Activated CD4-positive, alpha-beta T cell treated with anti-CD3 and anti-CD28 coated beads for 24 hours (primary cell): ENCODE measurements at places on chromosomes 13 and 19.

- no peak for DNase-seq
Measured at GRCh38 chr19:43726736-43727592, 11.1 kb downstream of the IRGC start.

DNA sequence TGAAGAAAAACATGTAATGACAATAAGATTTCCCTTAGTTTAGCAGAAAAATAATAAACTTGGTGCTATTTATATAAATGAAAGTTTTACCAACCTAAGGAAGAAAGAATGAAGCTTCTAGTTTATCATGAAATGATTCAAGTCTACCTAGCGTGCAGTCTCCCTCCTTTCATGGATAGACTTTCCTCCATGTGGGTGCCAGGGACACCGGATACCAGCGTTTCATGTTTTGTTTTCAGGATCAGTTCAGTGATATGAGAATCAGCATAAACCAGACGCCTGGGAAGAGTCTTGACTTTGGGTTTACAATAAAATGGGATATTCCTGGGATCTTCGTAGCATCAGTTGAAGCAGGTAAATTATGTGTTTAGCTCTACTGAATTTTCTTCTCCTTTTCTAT, 196.7 kb downstream of the LMO7 start:
- no peak for DNase-seq

DNA sequence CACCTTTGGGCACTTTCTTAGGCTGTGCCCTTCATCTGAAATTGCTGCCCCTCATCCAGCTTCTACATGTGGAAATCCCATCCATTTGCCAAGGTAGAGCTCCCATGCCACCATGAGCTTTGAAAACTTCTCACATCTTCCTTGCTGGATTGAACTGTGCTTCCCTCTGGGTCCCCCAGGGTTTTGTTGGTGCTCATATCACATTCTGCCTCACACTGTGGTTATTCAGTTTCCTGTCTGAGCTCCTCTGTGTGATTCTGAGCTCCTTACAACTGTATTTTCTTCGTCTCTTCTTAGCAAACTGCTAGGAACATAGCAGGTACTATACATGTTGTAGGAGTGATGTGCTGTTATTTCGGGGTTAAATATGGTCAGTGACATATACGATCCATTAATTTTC, 74.9 kb upstream of the KL start:
- no peak for DNase-seq

- no peak for DNase-seq
Measured at GRCh38 chr19:2035590-2035991, 15.5 kb downstream of the MKNK2 start.

DNA sequence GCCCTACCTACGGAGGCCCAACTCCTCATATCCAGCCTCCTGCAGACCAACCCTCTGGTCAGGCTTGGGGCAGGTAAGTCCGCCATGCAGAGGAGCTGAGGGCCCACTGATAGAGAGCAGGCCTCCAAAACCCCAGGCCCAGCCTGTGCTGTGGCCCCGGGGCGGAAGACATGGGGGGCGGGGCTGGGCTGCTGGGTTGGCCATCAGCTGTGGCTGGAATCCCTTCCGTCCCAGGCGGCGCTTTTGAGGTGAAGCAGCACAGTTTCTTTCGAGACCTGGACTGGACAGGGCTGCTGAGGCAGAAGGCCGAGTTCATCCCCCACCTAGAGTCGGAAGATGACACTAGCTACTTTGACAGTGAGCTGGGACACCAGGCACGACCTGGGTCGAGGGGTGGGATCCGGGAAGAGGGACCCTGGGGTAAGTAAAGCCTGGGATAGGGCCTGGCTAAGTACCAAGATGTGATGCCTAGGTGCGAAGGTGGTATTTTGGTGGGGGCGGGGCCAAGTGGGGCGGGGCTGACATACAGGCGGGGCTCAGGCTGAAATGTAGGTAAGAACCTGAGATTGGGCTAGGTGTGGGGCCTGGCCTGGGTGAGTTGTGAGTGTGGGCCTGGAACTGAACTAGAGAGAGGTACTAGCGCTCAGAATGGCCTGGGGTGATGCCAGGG, 15.4 kb downstream of the DNASE2 start:
- DNase-seq, result no peak

GRCh38 chr13:43237616-43238015, 214.2 kb downstream of the DNAJC15 start:
- DNase-seq, result no peak

DNA sequence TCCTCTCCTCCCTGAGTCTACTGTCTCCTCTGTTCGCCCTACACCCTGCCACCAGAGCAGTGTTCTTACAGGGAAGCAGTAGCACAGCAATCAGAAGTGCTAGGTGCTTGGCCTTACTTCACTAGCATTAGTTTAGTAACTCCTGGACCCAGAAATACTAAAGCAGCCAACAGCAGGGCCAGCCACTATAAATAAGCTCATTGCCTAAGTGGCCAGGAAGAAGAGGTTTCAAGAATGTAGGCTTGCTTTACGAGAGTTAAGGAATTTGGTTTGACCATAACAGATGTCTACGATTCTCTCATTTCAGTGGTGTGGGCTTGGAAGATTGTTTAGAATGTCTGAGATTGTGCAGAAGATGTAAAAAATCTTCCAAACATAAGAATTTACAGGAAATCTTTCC, 103.3 kb downstream of the ZAR1L start:
- no peak for DNase-seq

DNA sequence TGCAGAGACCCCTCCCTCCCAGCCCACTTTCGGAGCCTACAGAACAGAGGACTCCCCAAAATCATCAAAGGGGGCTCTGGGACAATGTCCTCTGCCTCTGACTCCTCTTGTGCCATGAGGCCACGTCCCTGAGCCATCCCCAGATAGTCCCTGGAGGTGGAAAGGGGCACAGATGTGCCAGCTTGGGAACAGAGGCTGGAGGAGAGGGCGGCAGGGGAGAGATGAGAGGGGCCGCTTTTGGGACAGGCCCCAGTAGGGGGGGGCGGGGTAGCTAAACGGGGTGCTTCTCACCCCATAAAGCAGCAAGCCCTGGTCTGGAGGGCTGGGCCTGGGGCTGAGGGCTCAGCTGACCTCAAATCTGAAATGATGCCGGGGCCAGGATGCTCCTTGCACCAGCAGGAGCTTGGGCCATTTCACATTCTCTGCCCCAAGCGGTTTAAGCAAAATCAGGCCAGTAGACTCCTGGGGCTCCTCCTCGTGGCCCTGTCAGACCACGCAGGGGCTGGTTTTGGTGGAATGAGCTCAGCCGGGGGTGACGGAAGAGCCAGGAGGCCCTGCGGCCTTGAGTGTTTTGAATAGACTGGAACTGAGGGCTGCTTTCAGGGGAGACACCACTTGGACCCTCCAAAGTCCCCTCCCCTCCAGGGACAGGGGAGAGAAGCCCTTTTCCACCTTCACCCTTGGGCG, 27.1 kb downstream of the ONECUT3 start:
- DNase-seq, result no peak

GRCh38 chr19:54387991-54388801, 23.5 kb upstream of the LAIR1 start:
- DNase-seq, result peak; percentile 16

DNA sequence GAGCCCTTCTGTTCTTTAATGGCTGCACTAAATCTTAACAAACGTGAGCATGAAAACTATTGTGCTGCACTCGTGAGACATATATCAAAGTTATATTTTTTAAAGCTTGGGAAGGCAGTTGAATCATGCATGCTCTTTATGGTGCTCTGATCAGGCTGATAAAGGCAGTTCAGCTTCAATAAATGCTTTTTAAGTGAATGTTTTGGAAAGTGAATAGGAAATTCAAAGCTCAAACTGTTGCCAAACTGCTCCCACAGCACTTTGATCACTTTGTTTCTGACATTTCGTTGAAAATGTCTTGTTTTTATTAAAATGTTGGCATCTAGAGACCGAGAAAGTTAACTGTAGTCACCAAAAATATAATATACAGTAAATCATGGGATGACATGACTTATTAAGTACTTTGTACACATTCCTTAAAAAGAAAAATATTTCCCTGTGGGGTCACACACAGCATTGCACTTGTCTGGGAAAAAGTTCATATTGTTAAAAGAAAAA, 625.7 kb upstream of the PCDH9 start:
- DNase-seq, result no peak

DNA sequence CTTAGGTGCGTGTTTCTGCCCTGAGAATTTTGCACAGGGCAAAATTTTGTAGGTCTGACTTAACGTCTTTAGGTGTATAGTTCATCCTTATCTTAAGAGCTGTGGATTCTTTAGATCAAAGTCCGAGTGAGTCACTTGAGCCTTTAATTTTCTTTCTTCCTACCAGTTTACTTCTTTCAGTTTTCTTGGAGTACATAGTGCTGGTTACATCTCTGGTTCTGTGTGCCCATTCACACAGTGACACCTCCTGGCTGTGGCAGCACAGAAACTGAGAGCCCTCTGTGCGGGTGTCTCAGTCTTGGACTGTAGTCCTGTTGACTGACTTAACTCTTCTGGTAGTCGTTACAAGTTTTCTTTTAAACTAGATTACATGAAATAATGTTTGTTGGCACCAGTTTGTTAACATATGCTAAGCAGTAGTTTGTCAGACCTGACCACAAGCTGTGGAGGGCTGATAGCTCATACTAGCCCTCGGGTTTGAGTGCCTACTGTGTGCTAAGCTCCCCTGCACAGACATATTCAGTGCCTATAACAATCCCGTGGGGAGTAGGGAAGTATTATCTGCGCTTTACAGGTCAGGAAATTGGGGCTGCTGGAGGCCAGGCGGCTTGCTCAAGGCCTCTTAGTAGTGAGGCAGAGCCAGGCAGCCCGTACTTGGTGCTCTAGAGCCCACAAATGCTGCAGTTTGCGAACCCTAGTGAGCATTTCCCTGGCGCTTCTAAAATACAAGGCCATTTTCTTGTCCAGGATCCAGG, 1.6 kb downstream of the GATAD2A start:
- peak; percentile 33 for DNase-seq

GRCh38 chr19:39187552-39187943, 9.2 kb upstream of the NCCRP1 start:
- DNase-seq, result no peak

DNA sequence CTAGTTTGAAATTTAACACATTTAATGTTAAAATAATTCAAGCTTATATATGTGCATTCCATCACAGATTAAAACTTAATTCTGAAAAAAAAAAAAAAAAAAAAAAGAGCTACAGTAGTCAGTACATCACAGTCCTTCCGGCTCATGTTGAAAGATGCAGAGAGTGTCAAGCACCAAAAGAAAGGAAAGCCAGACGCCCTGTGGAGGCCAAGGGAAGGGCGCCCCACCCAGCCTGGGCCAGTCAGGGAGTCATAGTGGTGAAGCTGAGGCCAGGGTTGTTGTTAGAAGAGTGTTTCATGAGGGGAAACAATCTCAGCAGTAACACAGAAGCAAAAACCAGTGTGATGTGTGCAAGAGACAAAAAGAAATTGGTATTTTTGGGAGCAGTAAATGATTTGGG, 375.3 kb downstream of the MTUS2 start:
- DNase-seq, result no peak

- DNase-seq, result peak; percentile 35
Measured at GRCh38 chr19:3270902-3271301, 46.4 kb downstream of the CELF5 start.

GRCh38 chr13:77333594-77333993, 6.7 kb upstream of the MYCBP2 start:
- DNase-seq, result no peak

DNA sequence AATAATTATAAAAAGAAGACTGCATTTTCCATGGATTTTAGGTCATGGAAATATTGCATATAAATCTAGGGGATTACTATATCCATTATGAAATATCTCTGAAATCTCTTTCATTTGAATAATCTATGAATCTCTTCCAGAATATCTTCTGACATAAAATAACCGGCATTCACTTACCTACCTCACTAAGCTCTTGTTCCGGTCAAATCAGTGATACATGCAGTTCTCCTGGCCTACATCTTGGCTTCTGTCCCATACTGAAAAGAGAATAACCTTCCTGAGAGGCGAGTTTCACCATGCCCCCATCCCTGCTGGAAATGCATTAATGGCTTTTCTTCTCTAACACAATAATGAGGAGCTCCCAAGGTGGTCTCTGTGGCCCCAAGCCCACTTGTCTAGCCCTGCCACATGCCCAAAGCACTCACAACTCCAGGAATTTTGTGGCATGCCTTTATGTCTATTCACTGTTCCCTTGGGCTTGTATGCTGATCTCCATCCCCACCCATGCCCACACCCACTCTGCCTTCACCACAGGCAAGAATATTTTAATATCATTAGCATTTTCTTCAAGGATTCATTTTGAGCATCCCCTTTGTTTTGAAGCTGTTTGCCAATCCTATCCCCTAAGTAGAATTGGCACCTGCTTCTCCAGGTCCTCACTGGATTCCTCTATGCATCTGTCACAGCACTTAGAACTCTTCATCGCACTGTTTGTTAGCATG, 401.6 kb downstream of the COG6 start:
- DNase-seq, result no peak

- no peak for DNase-seq
Measured at GRCh38 chr19:33047422-33047821, 17.3 kb downstream of the RHPN2 start.
